Fibroblast of villous mesenchyme (primary cell): ENCODE measurements at places on chromosomes 4 and X. TPM values are rescaled to one million over a fixed set of nuclear protein-coding genes. Genes with fewer than 3 reads are reported as not detected.

STBD1 gene
- 5.8 and 6.9 TPM in 2 replicates for total RNA-seq

ZMAT1 gene
- 0.43 and 0.64 TPM in 2 replicates for total RNA-seq

RPS6KA6 gene
- 7.4 and 16.8 TPM in 2 replicates for total RNA-seq

MAGEA11 gene
- not detected in 2 replicates for total RNA-seq

- peak; percentile 23 for DNase-seq
These were observed 114.0 kb upstream of the VEGFC start for GRCh38 chr4:176906709-176907108.

DNA sequence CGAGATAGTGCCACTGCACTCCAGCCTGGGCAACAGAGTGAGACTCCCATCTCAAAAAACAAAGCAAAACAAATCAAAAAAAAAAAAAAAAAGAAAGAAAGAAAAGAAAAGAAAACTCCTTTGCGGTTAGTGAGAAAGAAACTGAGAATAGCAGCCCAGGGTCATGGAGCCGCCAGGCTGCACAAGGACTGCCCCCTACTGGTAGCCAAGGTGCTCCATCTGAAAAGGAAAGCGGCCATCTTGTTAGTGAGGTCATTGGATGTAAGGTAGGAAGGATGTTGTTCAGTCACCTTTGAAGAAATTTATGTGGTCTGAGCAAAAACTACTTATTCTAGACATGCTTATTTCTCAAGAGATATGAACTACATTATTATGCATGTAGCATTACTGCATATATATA, 660.6 kb upstream of the TENM3 start:
- no peak for DNase-seq

- no peak for DNase-seq
These were observed 5.1 kb upstream of the ARHGAP36 start for GRCh38 chrX:131053076-131053475.

DNA sequence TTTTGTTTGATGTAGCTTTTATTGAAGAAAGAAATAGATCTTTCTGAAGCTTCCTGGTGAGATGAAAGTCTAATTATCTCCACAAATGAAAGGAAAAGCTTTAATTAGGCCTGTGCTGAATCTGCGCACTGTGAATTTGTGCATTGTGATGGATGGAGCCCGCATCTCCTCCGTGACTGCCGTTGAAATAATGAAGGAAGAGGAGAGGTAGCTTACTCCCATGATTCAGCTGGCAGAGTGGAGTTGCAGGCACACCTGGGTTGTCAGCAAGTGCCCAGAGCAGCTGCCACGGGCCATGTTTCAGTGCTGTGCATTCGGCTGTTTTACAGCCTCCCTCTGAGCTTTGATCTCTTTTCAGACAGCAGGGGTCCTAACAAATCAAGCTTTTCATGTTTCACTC, 735.3 kb upstream of the TENM3 start:
- DNase-seq, result no peak

- no peak for DNase-seq
These were observed 64.3 kb downstream of the LRBA start for GRCh38 chr4:150950657-150951288.

DNA sequence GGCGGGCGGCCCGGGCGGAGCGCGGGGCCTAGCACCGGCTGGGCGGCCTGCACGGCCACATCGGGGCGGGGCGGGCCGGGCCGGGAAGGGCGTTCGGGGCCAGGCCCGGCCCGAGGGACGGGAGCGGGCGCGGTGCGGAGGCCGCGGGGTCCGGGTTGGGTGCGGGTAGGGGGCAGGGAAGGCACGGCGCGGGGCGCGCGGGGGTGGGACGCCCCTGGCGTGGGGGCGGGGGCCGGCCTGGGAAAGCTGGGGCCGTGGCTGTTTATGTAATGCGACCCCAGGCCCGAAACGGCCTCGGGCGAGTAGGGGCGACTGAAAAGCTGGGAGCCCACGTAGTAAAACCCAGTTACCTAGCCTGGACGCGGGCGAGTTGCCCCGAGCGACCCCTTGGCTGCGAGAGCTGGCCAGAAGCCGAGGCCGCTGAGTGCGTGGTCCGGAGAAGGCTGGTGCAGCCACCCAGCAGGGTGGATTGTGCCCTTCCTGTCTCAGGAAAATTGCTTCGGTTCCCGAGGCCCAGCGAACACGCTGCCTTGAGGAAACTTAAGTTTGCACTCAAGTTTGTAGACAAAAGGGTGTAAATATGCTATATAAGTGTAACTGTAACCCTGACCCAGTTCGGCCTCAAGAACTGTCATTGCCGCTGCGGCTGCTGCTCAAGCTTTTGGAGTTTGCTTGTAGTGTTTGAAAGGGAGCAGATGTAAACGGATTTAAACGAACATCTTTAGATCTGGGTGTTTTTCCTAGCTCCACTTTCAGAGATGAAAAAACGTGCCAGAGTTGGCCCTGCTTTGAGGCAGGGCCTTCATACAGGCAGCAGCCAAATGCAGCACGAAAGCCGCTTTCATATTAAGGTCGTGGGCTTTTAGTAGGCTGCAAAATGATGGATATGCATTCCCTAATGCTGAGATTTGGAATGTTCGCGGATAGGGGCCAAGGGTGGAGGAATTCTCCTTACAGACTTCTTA, 674 bp downstream of the SEC24B start:
- DNase-seq, result peak; percentile 32

DNA sequence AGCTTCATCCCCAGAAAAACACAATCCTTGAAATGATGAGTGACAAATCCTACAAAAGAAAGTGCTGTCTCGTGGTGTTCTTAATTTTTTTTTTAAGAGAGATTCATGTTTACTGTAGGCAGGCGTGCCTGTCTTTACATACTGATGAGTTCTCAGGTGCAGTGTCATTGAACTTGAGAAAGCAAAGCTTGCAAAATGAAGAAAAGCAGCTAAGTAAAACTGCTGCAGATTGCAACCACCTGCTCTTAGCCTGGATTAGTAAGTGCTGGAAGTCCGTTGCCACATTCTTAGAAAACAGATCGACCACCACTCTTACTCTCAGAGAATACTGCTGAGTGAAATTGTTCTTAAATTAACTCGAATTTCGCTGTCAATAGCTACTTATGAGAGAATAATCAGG, 854.6 kb downstream of the TRIML1 start:
- DNase-seq, result no peak

GRCh38 chr4:37935026-37935425, 25.2 kb upstream of the PTTG2 start:
- no peak for DNase-seq
